Upper lobe of left lung (tissue), 6 donors: ENCODE measurements at places on chromosomes 2 and 18.

GRCh38 chr18:9587924-9588323 is 26.4 kb downstream of the PPP4R1 start:
- no peak for DNase-seq

DNA sequence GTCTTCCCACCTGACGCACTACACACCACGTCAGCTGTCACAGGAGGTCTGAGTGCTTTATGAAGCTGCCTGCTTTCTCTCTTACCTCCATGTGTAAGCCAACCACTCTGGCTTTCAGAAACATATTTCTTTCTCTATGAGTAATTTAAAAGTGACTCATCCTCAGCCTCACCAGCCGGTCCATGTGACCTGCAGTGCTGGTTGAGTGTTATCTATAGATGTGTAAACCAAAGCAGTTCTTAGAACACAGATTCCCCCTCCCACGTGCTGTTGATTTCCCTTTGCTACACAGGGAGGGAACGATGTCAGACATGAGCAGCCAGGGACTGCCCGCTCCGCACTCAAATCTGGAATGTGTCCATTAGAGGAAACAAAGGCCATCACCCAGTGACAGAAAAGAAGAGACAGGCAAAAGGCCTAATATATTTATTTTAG is 157.8 kb downstream of the BCL2 start:
- DNase-seq, result peak; percentile 83

- DNase-seq, result no peak
Observed at GRCh38 chr2:65991381-65992197, 443.3 kb upstream of the MEIS1 start.

DNA sequence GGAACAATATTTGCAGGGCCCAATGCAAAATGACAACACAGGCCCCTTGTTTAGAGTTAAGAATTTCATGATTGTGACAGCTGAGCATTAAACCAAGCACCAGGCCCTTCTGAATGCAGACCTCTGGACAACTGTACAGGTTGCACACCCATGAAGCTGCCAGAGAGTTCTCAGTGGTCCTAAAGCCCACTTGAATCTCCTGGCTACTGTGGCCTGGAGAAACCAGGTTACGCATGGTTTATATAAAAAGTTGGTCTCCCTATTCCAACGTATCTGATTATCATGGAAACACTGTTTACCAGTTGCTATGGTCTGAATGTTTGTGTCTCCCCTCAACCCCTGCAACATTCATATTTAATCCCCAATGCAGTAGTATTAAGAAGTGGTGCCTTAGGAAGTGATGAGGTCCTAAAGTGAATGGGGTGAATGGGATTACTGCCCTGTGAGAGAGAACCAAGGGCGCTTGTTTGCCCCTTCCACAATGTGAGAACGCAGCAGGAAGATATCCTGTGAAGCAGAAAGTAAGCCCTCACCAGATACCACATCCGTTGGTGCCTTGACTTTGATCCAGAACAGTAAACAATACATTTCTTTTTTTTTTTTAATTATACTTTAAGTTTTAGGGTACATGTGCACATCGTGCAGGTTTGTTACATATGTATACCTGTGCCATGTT is 48.0 kb upstream of the ANXA4 start:
- DNase-seq, result no peak

DNA sequence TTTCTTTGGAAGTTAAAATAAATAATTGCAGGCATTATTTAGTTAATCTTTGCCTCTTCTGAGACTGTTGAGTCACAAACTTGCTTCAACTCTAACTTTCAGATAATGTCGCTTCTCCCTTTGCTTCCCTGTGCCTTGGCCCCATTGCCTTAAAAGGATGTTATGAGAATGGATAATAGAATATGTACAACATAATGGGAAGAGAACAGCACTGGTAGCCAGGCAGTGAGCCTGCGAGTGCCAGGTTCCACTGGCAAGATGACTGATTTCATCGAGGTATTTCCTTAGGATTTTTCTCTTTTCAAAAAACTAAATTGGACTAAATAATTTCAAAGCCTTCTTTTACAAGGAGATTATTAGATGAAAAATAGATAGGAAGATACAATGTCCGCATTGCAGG is 420.9 kb downstream of the TGIF1 start:
- DNase-seq, result no peak

DNA sequence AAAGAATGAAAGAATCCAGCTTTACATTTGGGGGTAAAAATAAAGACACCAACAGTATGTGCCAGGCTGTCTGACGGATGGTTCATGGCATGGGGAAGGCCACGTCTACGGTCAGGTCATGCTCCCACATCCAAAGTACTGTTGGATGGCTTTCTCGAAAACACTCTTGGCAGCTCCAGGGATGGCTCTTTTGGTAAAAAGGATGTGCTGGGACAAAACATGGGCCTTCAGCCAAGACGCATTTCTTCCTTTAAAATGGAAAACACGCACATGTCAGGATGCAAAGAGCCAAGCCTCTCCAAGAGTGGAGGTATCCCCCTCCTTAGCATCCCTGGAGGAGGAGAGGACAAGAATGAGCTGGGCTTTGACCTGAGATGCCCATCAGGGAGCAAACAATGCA is 376.5 kb upstream of the KLHL29 start:
- DNase-seq, result no peak

DNA sequence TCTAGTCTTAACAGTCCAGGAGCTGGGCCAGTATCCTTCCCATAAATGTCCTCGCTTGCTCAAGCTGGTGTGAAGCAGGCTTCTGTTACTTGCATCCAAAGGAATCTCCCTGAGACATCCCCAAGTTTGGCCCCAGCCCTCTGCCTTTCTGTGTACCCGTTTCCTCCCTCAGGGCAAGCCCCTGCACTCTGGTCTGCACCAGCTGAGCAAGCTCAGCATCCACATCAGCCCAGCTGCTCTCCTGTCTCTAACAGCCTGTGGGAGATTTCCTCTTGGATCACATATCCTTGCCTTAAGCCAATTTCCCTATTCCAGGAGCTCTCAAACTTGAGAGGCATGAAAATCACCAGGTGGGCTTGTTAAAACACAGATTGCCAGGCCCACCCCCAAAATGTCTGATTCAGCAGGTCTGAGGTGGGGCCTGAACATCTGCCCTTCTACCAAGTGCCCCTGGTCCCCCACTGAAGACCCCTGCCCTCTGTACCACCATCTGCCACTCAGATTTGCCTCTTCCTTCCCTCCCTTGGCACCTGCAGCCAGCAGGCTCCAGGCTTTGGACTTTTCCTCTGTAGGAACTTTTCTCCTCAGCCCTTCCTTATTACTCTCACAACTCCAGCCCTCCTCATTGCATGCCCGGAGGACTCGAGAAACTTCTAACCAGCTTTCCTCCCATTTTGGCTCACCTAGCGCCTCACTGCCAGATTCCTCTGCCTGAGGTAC is 32.1 kb downstream of the REEP1 start:
- DNase-seq, result no peak

- no peak for DNase-seq
Observed at GRCh38 chr2:218063486-218063885, 5.6 kb upstream of the RUFY4 start.

DNA sequence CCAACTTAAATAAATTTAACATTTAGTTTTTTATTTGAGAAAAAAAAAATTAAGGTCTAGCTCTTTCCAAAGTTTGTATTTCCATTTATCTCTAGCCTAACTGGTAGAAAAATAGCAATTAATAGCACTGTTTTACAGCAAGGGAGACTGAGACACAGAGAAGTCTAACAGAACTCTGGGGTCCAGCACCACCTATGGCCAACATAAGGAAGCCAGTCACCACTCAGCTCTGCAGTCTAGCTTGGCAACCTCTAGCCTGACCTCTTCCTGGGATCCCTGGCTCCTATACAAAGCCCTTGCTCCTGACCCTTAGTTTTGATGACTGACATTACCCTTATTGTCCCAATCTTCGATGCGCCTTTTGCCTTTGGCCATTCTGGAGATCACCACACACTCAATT is 114.1 kb upstream of the TLK1 start:
- no peak for DNase-seq

GRCh38 chr2:1772471-1773267 is 28.4 kb upstream of the PXDN start:
- peak; percentile 10 for DNase-seq

- no peak for DNase-seq
Observed at GRCh38 chr2:8049176-8049575, 632.7 kb upstream of the ID2 start.

- DNase-seq, result no peak
Observed at GRCh38 chr2:11988691-11989353, 242.4 kb downstream of the LPIN1 start.

- DNase-seq, result peak; percentile 21
Observed at GRCh38 chr2:151525821-151526373, 116.2 kb downstream of the RIF1 start.

- no peak for DNase-seq
Observed at GRCh38 chr2:228699888-228700287, 518.4 kb upstream of the SPHKAP start.

DNA sequence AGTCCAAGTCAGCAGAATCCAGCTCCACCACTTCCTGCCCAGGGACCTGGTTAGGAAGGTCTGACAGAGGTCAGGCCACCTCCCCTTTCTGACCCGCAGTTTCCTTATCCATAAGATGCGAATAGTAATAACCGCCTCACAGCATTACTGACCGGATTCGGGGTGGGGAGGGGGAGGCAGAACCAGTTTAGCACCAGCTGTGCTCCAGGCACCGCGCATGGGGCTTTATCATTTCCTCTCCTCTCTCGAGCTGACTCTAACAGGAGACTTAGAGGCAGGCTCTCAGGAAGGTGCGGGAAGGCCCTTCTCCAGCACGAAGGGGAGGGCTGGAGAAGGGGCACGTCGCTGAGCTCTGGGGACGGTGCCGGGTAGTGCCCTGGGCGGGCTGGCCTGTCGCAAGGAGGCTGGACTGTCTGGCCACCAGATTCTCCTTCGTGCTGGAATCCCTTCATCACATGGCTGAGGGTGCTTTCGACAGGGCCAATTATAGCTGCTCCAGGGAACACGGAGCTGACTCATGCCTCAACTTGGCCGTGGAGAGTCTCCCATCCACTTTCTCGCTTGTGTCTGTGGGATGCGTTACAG is 5.7 kb downstream of the EHD3 start:
- no peak for DNase-seq

DNA sequence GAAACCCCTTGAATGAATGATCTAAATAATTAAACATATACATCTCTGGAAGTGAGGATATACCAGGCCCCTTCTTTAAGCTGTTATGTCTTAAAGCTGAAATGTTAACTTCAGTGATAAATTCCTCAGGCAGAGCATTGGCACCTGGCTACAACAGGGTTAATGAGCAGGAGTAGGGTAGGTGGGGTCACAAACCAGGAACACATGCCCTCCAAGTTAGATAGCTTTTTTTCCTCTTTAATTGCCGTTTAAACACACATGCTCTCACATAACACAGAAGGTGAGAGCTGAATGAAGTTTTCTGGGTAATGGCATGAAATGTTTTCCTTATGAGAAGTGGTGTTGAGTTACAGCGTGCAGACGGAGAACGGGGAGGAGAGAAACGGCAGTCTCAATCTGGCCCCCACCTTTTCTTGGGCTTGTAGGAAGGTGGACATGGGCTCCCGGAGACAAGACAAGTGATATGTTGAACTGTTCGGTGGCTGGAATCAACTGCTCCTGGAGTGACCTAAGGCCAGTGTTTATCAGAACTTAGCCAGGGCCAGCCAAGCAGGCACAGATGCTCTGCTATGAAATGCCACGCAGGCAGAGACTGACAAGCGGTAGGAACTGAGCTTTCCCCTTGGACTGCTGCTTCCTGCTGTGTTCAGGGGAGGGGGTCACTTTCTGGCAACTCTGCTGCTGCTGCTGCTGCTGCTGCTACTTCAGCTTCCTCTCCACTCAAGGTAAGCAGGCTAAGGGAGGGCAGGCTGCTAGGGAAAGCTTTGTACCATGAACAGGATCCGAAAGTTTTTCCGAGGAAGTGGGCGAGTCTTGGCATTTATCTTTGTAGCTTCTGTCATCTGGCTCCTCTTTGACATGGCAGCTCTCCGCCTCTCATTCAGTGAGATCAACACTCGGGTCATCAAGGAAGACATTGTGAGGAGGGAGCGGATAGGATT is at the start of gene GALNT5:
Gene GALNT5 (plus strand): TSS at position 394 of the 941 bp plus-strand sequence. CDS start 378 bp downstream, at position 772.
- DNase-seq, result peak; percentile 42

DNA sequence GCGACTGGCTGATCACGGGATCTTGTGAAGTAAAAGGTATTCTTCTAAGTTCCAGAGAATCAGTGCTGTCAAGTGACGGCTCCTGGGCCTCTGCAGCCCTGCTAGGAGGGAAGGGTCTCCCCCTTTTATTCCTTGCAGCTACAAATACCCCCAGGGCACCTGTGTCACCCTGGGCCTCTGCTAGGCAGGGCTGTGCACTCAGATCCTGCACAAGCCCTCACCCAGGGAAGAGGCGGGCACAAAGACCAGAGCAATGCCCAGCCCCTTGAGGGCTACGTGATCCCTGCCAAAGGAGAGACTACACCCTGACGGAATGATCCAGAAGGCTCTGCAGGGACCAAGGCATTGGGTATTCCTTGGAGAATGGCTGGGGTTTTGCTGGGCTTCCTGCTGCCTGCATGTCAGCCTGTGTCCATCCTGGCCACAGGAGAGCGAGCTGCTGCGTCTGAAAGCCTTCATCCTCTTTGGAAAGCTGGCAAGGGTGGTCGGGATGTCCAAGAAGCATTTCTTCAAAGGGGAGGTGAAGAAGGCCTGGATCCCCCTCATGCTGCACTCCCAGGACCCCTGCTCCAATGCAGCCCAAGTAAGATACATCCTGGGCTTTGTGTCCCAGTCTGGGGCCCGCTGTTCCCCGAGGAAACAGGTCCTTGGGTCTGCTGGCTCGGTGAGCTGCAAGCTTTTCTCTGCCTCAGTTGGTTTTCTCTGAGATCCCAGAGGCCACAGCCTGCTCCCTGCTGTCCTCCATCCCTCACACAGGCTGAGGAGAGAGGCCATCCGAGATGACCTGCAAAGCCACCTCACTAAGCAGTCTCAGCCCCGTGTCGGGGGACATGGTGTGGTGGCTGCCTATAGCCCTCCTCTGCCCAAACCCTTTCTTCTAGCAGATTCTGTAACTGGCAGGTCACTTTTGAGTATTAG is 24.9 kb downstream of the HJURP start:
- no peak for DNase-seq

DNA sequence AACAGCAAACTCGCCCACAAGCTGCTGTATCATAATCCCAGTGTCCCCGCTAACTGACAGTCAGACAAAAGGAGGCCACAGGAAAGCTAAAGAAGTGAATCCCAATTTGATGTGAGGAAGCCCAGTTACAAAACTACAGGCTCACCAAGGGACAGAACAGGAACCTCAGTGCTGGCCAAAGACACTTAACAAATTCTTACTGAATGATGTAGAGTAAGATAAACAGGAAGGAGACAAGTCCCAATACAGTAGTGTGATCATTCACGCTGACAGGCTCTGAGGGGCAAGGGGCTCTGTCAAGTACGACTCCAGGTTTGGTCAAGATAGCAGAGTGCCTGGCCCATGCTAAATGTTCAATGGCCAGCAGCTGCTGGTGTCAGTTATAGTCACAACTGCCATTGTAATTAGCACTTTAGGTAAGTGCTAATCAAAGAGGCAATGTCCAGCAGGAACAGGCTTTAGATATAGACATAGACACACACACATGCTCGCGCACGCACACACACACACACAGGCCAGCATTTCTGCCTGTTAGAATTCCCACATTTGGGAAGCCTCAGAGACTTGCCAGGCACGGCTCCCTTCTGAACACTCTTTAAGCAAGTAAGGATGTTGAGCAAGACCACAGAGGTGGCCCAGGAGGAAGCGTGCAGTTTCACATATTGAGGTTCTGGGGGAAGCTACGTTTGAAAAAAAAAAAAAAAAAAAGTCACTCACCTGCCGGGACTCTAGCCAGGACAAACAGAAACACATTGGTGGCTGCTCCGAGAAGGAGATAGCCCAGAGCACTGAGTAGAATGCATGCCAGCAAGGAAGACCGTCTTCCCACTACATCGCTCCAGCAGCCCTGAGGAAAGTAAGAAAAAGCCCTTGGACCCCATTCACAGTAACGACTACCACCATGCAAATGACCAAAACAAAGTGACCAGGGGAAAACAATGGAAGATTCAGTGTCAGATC is 35.4 kb upstream of the TMEM182 start:
- DNase-seq, result no peak
